H4 (cell line): ENCODE measurements at places on chromosomes 3 and 15. TPM values are rescaled to one million over a fixed set of nuclear protein-coding genes. Genes with fewer than 3 reads are reported as not detected.
A peak's percentile ranks its signal among the peaks of the same experiment; 100 is the strongest.

- DNase-seq: peak; percentile 73
These were observed at the start of the genes EAF1 and METTL6 for GRCh38 chr3:15427182-15427880. EAF1 (plus strand) TSS chr3:15427598; CDS start chr3:15427780, 182 bp downstream. METTL6 (minus strand) TSS chr3:15427544; CDS start chr3:15426511, 1,033 bp downstream.

- no peak for DNase-seq
These were observed 6.7 kb downstream of the STRIT1 start for GRCh38 chr3:155286736-155287135.

DNA sequence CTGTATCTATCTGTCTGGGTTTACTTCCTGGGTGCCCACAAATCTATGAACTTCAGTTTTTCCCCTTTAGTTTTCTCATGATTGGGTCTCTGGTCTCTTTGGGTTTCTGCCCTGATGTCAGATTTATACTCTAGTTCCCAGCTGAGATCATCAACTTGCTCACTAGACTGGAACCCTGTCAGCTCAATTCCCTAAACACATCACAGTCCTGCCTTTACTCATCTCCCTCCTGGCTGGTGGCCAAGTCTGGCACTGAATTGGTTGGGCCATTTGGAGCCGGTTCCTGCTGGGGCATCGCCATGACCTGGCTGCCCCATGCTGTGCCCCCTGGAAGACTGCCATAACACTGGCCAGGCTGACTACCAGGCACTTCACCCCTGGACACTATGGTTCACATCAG, 345.3 kb downstream of the CHST2 start:
- DNase-seq: no peak

DNA sequence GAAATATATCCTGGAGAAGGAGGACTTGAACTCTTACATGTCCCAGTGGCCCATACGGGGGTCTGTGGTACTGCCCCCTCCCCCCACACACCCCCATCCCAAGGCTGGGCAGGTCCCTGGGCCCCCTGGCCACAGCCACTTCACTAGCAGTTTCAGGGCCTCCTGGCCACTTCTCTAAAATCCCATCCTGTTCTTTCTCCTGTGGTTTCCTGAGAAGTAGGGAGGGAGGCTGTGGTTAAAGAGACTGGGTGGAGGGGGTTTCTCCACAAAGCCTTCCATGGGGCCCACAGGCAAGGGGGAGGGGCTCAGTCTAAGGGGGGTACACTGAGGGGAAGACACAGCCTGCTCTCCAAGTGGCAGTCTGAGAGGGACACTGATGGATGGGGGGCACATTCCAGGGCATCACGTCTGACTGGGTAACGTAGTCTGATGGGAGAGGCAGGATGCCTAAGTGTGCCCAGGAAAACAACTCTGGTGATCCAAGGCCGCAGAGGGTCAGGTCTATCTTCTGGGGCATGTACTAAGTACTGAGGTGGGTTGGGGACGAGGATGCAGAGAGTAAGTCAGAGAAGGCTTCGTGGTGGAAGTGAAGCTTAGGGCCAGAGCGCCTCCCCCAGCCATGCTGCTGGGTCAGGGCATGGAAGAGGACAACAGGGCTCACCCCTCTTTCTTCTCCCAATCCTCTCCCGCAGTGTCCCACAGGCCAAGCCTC, 48.0 kb upstream of the C15orf39 start:
- no peak for DNase-seq

DNA sequence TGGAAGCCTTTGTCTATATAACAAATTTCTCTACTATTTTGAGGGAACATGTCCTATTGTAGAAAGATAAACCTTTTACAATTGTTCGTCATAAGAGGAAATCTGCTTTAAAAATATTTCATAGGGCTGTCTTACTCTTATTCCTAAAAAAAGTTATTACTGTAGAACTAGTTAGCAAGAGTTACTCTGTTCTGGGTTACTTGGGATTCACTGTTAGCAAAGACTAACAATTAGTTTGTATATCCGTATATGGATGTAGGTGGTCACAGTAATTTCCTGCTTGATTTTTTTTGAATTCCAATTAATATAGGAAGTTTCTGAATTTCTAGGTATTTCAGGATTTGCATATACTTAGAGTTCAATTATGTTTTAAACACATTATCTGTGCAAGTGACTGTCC, 413.5 kb downstream of the RBMS3 start:
- no peak for DNase-seq

DNA sequence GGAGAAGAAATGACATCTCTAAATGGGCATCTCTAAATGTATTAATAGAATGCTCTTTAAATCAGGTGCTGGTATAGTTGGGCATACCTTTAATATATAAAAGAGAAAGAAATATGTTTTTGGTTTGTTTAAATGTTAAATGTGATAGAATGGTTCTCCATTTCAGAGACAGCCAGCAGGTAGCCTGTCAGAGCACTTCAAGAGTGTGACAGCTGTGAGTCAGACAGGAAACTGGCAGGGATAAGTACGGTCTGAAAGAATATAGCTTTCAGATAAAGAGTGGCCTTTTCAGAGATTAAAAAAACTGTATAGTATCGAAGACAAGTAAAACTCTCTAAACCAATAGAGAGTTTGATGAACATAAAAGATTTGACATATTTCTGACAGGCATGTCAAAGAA, 654.1 kb downstream of the IGSF11 start:
- DNase-seq: no peak

DNA sequence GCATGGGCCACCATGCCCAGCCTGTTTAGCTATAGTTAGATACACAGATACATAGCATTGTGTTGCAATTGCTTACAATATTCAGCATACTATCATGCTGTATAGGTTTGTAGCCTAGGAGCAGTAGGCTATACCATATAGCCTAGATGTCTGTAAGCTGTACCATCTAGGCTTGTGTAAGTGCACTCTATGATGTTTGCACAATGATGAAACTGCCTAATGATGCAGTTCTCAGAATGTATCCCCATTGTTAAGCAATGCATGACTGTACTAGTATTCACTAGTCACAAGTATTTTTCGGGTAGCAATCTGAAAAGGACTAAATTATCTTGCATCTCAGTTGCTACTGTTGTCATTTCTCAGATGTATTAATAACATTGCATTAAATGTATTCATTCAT, 16.0 kb downstream of the PIGB start:
- no peak for DNase-seq

DNA sequence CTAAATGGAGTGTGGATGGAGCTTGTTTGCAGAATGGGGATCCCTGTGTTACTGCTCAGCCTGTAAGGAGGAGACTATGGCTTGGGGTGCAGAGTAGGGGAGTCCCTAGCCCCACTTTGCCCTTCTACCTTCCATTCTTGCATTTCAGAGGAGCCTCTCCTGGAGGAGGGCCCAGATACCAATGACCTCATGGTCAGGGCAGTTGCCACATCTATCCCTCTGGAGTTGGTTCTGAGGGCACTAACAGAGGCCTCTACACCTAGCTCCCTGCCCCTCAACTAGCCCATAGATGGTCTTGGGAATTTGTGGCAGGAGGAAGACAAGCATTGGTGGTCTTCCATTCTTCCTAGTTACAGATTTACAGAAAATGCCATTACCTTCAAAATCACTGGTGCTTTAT, 6.1 kb downstream of the SKOR1 start:
- DNase-seq: no peak

- no peak for DNase-seq
These were observed 359.2 kb upstream of the PROK2 start for GRCh38 chr3:72143966-72144717.

DNA sequence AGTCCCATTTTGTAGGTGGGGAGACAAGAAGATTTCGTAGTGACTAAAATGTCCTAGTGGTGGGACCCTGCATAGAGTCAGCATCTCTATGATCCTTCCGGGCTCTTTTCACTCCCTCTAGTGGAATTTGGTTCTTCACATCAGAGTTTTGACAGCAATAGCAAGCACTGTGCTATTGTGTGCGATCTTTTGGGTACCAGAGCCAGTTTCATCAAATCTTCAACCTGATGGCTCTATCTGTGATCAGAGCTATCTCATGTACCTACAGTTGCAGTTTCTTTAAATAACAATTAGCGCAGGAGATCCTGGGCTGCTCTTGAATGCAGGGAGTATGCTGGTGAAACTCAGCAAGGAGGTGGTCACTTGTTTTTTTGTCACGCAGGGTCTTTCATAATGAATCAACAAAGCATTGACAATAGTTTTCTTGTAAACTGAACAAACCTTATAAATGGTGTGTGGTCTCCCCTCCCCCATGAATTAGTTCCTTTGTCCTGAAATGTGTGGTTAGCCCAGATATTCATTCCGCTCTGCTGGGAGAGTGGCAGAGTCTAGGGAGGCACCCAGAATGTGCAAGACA, 257.2 kb upstream of the SOX2 start:
- no peak for DNase-seq

DNA sequence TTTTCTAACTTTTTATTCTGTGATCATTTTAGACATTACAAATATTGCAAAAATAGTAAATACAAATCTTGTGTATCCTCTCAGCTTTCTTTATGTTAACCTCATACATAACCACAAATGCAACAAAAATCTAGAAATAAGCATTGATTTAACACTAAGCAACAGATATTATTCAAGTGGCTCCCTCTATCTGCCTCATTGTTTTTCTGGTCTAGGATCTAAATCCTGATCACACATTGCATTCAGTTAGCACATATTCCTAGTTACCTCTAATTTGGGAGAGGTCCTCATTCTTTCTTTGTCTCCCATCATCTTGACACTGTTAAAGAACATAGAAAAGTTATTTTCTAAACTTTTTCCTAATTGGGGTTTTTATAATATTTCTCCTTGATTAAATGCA, 1126.0 kb downstream of the ROBO2 start:
- DNase-seq: no peak

- DNase-seq: peak; percentile 21
These were observed 44.8 kb upstream of the MAP3K13 start for GRCh38 chr3:185318141-185318540.

Gene IMPG2
- total RNA-seq: 0.06 and 0.08 TPM in 2 replicates

Gene COL8A1
- 7.3 and 24.3 TPM in 2 replicates for total RNA-seq

Gene ABTB1
- total RNA-seq: 1.2 TPM in 1 of 2 replicates, not detected in the other

Gene IGSF11
- 0.18 and 0.45 TPM in 2 replicates for total RNA-seq

Gene MITF
- total RNA-seq: 5.1 and 5.8 TPM in 2 replicates

Gene MCF2L2
- 0.62 and 0.64 TPM in 2 replicates for total RNA-seq

Gene TMOD2
- 0.64 and 7.1 TPM in 2 replicates for total RNA-seq

Gene HRG
- total RNA-seq: not detected in 2 replicates
